Central memory CD4-positive, alpha-beta T cell (primary cell): ENCODE measurements at places on chromosomes 5 and 9.
A peak's percentile ranks its signal among the peaks of the same experiment; 100 is the strongest.

GRCh38 chr9:130660326-130660682, 4.1 kb upstream of the PRDM12 start:
- DNase-seq = no peak

DNA sequence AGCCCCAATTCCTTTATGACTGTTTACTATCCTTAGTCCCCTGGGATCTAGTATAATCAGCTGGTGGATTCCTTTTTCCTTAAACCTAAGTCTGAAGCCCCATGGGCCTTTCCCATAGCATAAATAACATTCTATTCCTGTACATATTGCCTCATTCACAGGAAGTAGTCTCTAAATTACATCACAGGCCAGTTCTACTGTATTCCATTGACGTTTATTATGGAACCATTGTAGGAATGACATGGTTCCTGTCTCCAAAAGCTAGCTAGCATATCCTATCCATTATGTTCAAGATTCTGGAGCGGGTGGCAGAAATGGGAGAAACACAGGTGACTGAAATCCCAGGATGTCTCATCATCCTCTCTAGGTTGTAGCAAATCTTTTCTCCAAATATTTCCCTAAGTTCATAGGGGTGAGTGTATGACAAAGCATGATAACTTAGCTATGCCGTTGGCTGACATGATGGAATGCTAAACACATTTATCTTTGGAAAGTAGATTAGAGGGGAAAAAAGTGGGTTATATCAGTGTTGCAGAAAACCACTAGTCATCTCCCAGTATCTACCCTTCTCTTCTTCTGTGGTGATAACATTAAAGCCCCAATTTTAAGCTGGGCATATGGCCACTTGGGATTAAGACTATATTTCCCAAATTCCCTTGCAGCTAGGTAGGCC, 140.1 kb downstream of the FGF1 start:
- no peak for DNase-seq

DNA sequence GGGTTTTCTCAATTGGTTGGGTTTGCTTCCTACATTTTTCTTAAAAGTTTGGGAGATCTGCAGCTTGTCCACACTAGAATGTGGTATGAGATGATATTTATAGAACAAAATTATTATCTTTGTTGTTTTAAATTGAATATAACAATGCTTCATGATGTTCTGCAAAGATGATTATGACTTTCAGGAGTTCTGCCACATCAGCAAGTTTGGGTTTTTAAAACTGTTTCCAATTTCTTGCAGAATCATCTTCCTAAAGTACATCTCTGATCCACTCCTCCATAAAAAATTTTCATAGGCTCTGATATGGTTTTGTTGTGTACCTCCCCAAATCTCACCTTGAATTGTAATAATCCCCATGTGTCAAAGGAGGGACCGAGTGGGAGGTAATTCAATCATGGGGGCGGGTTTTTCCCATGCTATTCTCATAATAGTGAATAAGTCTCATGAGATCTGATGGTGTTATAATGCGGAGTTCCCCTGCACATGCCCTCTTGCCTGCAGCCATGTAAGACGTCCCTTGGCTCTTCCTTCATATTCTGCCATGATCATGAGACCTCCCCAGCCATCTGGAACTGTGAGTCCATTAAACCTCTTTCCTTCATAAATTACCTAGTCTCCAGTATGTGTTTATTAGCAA, 119.1 kb upstream of the PTGER4 start:
- no peak for DNase-seq

GRCh38 chr5:134769206-134769605, 10.6 kb downstream of the DDX46 start:
- no peak for DNase-seq

DNA sequence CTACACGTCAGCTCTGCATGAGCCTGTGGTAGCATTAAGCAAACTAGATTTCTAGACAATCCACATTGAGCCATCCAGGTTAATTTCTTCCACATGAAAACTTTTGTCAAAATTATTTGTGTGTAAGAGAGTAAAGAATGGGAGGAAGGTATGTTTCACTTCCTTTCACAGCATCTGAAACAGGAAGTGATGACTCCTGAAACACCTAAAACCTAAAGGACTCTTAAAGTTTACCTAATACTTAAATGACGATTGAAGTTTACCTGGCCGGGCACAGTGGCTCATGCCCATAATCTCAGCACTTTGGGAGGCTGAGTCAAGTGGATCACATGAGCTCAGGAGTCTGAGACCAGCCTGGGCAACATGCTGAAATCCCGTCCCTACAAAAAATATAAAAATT, 223.8 kb downstream of the CEMIP2 start:
- DNase-seq = no peak

GRCh38 chr5:171585981-171586380, 166.5 kb downstream of the FGF18 start:
- no peak for DNase-seq

DNA sequence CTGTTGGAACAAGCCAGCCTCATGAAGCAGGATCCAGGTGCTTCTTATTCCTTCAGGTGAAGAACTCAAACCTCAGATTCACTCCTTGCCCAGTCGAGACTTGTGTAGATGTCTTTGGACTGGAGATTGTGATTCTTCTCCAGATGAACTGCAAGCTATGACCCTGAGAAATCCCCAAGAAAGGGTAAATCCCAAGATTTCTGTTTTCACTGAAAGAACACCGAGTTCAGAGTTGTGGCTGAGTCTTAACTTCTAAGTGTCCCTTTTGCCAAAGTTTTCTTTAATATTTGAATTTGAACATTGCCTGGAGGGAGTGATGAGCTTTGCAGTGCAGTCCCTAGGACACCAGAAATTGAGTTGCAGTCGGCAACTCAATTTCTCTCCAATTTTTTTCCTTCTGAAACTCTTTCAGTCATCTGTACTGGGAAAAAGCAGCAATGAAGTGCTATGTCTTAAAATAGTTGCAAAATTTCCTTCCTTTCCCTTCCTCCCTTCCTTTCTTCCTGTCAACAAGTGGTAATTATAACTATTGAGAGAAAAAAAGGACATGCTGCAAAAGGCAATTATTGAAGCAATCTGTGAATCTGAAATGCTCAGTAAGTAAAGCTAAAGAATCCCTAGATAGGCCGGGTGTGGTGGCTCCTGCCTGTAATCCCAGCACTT, 56.1 kb downstream of the ANKRD55 start:
- no peak for DNase-seq

- DNase-seq = no peak
Measured at GRCh38 chr9:84254972-84255371, 85.6 kb downstream of the SLC28A3 start.

DNA sequence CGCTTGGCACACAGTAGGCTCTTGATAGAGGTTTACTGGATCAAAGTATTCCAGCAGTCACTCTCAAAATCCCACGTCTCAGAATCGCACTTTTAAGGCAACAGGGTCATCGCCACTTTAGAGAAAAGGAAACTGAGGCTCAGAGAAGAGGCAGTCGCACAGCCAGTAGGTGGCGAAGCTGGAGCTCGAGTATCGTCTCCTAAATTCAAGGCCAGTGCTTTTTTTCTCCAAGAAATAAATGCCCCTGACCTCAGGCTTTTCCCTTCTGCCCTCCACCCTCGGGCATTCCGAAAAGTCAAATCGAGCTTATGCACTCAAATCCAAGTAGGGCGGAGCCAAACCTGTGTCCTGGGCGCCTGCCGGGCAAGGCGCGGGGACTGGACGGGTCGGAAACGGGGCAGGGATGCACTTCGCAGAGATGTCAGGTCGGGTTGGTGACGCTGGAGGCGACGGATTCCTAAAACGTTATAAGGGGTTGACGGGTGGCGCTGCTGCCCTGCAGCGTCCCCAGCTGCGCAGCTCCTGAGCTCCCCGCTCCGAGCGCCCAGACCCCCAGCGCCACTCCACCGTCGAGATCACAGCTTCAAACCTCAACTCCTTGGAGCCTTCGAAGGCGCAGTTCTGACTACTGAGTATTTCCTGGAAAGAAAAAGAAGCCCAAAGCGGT, 4.7 kb upstream of the FOXB2 start:
- DNase-seq = no peak

GRCh38 chr5:3032513-3032912, 281.0 kb upstream of the IRX2 start:
- no peak for DNase-seq

DNA sequence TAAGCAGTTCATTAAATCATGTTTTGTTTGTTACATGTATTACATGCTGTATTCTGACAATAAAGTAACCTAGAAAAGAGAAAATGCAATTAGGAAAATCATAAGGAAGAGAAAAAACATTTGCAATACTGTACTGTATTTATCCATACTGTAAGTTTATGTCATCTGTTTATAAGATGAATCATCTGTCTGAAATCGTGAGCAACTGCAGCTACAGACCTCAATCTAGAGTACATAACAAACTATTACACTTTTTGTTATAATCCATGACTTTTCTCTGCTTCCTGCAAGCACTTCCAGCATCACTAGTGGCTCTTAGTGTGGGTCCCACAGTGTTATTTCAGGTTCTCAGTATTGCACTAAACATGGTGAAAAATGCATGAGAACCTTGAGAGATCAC, 144.4 kb upstream of the NR4A3 start:
- no peak for DNase-seq

DNA sequence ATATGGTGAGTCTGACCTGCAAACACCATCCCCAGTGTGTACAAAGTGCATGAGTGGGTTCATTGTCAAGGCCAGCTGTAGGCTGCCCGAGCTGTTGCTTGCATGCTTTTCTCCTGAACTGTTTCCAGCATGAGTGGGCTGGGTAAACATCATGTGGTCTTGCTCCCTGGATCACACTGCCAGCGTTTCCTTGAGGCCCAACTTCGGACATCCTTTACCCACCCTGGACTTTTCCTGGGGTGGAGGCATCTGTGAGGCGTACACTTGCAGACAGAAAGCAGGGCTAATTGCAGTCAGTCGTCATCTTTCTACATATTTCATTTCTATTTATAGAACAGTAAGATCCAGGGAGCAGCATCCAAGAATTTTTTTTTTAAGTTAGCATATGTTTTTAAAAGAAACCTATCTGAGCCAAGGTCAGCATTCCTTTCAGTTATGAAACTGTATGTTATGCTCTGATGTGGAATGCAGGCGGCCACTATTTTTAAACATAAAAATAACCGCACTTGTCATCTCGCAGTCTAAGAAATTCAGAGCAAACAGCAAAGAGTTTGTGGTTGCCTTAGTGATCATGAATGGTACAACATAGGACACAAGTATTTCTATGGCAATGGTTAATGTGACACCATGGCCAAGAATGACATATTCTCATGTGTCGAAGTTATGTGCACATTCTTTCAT, 106.5 kb upstream of the DMRT1 start:
- DNase-seq = no peak

DNA sequence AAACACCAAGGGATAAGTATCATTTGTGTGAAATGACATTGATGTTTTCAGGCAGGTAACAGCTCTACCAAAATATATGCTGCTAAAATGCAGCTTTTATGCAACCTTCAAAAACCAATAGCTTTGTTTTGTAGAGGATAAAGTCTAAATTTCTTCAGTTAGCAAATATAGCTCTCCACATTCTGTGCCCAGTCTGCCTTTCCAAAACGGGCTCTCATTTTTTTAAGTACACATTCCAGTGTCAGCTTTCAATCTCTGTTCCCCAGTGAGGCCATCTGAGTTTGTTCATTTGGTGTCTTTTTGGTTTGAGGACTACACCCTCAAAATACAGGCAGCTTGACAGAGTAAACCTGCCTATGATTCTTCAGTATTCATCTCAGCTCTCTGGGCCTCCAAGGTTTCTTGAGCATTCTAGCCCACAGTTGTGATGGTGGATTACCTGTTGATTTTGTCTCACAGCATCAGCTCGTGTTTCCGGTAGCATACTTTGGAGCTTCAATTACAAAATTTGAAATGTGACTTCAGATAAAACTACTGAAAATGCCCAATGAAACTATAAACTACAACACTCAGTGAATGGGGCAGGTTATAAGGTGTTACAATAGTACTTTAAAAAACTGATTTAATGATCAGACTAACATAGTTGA, 55.7 kb downstream of the NR3C1 start:
- DNase-seq = no peak

DNA sequence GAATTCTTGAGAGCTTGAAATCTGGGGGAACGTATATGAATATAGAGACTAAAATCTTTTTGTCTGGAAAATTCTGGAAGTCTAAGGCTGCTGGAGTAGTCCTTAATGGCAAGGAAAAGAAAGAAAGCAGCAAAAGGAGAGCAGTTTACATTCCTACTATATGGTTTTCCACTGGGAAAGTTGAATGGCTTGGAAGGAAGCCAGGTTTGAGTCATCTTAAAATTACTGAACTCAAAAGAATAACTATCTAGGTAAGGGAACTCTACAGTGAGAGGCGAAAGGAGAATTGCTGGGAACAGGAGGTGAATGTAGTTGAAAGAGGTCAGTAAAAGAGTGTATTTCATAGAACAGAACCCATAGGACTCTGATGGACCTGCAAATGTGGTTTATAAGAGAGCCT, 258.1 kb upstream of the EDIL3 start:
- no peak for DNase-seq

- no peak for DNase-seq
Measured at GRCh38 chr5:86011937-86012336, 605.8 kb upstream of the COX7C start.

- DNase-seq = no peak
Measured at GRCh38 chr9:98201102-98201501, 8.7 kb upstream of the CORO2A start.

DNA sequence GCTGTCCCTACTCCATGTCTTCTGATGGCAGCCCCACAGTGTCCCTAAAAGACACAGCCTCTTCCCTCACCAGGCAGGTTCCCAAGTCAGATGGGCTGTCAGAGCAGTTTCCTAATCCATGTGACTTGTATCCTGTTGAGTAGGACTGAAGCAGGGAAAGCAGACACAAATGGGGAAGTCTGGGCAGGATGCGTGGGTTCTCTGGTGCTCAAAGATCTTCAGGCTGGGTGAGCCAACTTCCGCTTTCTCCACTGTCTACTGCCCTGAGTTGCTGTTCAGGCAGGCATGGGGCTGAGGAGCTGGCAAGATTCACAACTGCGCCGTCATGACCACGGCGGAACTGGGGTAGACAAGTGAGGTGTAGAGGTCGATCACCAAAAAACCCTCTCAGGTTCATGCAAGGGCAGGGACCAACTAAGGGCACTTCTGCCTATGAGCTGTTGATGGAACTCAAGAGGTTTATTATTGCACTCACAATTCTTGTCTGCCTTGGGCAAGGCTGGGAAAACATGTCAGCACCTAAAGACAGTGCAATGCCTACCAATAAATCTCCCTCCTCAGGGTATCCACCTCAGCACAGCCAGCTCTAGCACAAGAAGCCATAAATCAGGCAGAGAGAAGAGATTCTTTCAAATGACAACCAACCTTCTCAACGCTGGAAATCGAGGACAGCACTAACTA, 83.4 kb downstream of the RAPGEF1 start:
- peak; percentile 83 for DNase-seq

GRCh38 chr5:111863801-111864200, 106.8 kb upstream of the NREP start:
- no peak for DNase-seq

- DNase-seq = no peak
Measured at GRCh38 chr9:15670246-15670645, 117.4 kb downstream of the CCDC171 start.
